ENCODE measurements at places on chromosomes 13 and 19.

- no peak for DNase-seq
Observed at GRCh38 chr13:111383591-111384440, 63.4 kb downstream of the TEX29 start.

GRCh38 chr13:34533941-34534340, 408.1 kb upstream of the NBEA start:
- DNase-seq, result no peak

- no peak for DNase-seq
Observed at GRCh38 chr13:58313219-58313618, 681.7 kb downstream of the PCDH17 start.

GRCh38 chr13:49683489-49683888, 7.8 kb downstream of the EBPL start:
- no peak for DNase-seq

DNA sequence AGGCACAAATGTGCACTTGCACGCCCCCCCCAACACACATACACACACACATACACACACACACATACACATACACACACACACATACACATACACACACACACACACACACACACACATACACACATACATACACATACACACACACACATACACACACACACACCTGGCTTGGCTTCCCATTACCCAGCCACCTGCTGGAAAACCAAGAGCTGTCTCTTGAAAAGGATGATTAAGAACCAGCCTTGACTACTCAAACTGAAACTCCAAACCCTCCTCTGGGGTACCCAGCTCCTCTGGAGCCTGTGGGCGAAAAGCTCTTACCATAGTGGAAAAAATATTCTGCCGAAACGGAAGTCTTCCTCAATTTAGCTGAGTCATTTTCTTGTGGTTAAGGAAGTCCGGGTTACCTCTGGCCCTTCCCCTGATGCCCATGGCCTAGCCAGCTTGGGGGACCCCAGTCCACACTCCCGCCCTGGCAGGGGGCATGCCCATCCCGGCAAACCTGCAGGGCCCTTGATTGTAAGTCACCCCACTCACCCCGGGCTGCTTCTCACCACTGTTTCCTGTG, 21.9 kb downstream of the CEBPA start:
- no peak for DNase-seq

- no peak for DNase-seq
Observed at GRCh38 chr13:37747071-37747612, 122.4 kb downstream of the TRPC4 start.

DNA sequence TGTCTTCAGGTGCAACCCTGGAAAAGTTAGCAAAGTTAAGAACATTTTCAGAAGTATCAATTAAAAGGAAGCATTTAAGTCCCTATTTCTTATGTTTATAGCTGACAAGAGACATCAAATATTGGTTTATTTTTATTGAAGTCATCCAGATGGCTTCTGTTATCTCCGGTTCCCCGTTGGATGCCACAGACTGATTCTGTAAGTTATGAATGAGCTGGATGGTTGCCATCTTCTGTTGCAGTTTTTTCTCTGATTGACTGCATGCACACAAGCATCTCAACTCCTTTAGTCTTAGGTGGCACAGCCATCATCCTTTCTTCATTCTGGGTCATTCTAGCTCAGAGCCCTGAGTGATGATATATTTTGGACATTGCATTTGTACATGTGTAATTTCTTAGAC, 10.6 kb upstream of the OXGR1 start:
- no peak for DNase-seq

- no peak for DNase-seq
Observed at GRCh38 chr19:16516381-16516780, 20.2 kb downstream of the C19orf44 start.

DNA sequence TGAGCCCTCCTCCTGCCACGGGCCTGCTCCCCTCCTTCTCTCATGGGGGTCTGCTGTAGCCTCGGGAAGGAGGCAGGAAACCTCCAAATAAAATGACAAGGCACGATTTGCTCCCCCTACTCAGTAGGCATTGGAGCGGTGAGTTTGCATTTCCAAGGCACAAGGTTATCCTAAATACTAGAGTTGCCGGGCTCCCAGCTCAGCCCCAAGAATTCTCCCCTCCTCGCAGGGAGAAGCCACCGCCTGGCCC, 1.5 kb downstream of the CEBPA start:
- DNase-seq, result no peak

- no peak for DNase-seq
Observed at GRCh38 chr13:111216166-111216960, 101.3 kb downstream of the ARHGEF7 start.

GRCh38 chr13:113635048-113635420, 23.0 kb downstream of the ATP4B start:
- DNase-seq, result no peak

DNA sequence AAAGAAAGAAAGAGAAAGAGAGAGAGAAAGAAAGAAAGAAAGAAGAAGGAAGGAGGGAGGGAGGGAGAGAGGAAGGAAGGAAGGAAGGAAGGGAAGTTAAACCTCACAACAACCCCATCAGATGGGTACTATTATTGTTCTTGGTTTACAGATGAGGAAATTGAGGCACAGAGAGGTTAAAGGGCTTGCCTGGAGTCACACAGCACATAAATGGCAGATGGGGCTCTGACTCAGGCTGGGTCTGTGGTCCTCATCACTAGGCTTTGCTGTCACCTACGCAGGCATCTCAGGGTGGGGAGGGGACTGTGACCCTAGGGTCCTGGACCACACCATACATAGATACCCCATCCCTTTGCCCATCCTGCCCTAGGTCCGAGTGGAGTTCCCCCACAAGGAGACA, 36.3 kb downstream of the RDH8 start:
- no peak for DNase-seq

DNA sequence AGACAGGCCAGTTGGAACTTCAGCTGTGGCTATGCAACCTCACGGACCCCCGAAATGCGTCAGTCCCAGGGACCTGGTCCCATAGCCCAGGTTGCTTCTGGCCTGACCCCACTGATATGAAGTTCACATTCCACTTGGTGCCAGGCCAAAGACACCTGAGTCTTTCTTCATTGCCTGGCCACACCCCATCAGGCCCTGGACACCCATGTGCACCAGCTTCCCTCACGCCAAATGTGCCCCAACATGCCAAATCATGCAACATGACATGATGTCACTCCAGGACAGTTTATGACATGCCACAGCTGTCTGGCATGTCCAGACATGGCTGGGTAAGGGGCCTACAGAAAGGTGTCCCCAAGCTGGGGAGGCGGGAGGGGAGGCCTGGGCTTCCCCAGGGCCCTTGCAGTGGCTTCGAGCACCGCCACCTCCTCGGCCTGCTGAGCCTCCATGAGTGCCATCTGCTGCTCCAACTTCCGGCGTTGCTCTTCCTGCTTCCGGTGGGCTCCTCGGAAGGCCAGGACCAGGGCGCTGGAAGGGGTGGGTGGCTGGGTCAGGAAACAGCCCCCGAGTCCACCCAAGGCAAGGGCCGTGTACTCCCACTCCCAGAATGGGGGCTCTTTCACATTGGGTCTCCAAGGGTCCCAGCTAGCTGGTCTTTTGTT, 4.3 kb upstream of the NR2F6 start:
- DNase-seq, result no peak

GRCh38 chr13:31282741-31283455, 83.1 kb downstream of the B3GLCT start:
- no peak for DNase-seq

- no peak for DNase-seq
Observed at GRCh38 chr19:42062381-42062780, 7.6 kb downstream of the GRIK5 start.

DNA sequence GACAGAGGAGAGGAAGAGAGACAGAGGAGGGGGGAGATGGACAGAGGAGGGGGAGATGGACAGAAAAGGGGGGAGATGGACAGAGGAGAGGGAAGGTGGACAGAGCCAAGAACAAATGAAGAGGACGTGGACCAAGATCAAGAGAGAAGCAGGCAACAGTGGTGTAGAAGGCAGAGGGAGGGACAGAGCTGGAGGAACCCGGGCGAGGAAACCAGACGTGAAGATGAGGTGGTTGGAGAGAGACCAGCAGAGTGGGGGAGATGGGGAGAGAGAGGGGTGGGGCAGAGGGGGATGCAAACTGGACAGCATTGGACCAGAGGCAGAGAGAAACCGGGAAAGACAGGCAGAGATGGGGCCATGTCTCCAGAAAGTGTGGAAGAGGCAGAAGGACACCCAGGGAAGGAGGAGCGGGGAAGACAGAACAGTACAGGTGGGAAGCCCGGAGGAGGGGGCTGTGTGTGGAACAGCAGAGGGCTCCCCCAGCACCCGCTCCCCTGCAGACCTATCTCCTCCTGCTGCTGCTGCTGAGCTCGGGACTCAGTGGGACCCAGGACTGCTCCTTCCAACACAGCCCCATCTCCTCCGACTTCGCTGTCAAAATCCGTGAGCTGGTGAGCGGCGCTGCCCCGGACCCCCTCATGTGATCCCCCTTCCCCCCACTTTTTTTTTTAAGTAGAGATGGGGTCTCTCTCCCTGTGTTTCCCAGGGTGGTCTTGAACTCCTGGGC, 1.3 kb downstream of the FLT3LG start:
- DNase-seq, result no peak

DNA sequence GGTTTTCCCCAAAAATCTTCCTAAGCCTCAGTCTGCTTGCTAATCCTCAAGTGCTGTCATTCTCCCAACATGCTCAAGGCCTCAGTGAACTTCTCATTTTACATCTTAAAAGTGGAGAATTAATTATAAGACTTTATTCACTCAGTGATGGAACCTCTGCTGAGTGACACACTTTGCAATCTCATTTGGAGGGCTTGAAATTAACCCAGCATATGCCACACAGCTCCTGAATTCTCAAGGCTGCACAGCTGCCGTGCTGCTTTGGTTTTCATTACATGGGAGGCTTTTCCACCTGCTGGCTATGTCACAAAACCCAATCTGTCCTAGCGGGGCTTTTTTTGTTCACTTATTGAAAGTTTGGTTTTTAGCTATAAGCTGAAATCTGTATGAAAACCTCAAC, 28.3 kb upstream of the SERPINE3 start:
- no peak for DNase-seq

DNA sequence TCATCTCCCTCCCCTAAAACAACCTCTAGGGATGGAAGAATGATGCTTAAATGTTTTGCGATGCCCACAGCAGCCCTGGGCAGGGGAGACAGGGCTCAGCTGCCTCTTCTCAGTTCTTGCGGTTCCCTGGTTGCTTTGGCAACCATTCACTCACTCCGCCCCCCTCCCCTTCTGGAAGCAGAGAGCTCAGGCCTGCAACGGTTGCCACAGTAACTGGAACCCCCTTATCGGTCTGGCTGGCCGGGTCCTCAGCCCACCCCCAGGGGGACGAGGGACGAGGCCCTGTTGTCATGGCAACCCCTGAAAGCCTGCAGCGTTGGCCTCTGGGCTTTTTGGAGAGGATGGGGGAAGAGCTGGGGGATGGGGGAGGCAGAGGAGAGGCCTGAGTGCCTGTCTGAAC, 19.5 kb downstream of the NOVA2 start:
- no peak for DNase-seq

GRCh38 chr19:42017040-42017439, 23.0 kb upstream of the ATP1A3 start:
- DNase-seq, result no peak

DNA sequence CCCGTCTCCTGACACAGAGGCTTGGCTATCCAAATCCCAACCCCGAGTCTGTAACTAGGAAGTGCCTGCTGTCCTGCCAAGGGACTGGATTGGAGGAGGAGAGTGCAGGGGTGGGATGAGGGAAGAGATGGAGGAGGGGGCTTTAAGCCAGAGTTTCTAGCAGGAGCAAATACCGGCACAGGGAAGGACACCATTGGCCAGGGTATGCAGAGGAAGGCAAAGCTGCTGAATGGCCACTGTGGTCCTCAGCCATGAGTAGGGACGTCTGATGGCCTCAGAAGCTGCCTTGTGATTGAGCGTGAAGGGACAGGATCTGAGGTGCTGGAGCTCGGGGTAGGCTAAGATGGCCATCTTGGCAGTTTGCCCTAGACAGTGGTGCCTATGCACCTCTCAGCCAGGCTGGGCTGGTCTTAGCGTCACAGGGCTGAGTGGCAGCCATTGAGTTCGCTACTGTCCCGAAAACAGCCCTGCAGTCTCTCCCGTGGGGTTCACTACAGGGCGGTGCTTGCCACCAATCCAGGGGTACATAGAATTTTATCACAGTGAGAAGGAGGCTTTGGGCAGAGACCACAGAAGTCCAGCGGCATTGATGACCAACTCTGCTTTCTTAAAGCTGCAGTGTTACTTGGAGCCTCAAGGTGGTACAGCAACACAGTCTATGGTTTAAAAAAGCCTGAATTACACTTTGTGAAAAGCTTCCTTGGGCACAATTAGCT, 61.8 kb downstream of the AKAP11 start:
- no peak for DNase-seq

- no peak for DNase-seq
Observed at GRCh38 chr19:19260417-19261214, 12.5 kb downstream of the TM6SF2 start.

DNA sequence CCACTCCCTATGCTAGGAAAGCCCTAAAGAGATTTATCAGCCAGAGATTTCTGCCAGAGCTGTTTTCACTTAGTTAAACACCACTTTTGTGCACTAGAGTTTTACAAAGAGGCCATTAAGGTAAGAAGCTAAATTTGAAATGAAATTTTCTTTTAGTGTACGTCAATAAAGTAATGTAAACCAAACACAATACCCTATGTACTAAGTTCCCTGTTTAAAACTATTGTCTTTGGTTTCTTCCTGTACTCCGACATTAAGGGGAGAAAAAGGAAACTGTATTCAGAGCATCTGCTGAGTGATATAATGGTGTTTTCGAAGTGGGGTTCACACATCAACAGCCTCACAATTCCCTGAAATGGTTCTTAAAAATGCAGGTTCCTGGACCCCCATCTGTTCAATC, 40.7 kb upstream of the STARD13 start:
- DNase-seq, result no peak

DNA sequence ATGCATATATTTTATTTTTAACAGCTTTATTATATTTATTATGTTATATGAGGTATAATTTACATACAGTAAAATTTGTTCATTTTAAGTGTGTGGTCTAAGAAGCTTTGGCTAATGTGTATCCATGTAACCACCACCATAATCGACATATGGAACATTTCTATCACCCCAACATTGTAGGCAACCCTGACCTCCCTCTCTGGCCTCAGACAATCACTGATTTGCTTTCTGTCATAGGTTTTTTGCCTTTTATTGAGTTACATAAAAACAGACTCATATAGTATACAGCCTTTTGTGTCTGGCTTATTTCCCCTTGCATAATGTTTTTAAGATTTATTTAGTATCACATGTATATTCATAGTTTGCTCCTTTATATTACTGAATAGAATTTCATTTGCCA, 90.7 kb upstream of the KL start:
- DNase-seq, result no peak

GRCh38 chr19:892243-892893, 619 bp downstream of the MED16 start:
- no peak for DNase-seq

- DNase-seq, result no peak
Observed at GRCh38 chr19:2140138-2140569, 11.2 kb downstream of the AP3D1 start.
